Activated naive CD8-positive, alpha-beta T cell treated with anti-CD3 and anti-CD28 coated beads for 36 hours (primary cell): ENCODE measurements at places on chromosomes 5 and 9. TPM values are rescaled to one million over a fixed set of nuclear protein-coding genes. Genes with fewer than 3 reads are reported as not detected.

The N4BP3 gene
- 12.9 TPM for total RNA-seq

The MAT2B gene
- 65.6 TPM for total RNA-seq

The NMUR2 gene
- not detected for total RNA-seq

The SYNPO gene
- 0.39 TPM for total RNA-seq

The LVRN gene
- total RNA-seq: not detected
